ENCODE measurements at places on chromosomes 6 and 20.
A peak's percentile ranks its signal among the peaks of the same experiment; 100 is the strongest.

DNA sequence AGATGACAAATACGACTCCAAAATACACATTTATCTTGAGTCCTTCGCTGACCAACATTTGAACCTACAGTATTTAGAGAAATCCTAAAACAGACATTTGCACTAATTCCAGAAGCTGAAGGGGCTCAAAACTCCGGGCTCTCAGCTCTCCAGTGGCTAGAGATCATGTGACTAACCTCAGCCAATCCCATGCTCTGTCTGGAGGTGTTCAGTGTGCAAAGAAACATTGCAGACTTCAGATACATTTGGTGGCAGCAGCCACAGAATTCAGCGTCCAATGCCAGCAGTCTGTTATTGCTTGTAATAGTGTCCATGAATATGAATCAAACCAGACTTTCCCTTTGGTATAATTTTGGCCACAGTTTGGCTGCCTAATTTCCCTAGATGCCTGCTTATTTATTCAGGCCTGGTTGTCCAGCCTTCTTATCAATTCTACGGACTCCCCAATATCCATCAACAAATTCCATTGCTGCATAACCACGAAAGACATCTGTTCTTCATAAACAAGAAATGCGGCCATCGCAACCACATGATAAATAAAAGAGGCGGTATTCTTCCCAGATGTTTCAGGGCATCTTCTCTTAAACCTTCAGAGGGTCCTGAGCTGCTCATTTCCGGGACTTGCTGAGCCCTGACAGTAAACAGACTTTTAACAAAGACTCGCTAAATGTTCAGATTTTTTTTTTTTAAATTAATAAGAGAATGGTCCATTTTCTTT lies 14.5 kb upstream of the CYP24A1 start:
- no peak for DNase-seq

DNA sequence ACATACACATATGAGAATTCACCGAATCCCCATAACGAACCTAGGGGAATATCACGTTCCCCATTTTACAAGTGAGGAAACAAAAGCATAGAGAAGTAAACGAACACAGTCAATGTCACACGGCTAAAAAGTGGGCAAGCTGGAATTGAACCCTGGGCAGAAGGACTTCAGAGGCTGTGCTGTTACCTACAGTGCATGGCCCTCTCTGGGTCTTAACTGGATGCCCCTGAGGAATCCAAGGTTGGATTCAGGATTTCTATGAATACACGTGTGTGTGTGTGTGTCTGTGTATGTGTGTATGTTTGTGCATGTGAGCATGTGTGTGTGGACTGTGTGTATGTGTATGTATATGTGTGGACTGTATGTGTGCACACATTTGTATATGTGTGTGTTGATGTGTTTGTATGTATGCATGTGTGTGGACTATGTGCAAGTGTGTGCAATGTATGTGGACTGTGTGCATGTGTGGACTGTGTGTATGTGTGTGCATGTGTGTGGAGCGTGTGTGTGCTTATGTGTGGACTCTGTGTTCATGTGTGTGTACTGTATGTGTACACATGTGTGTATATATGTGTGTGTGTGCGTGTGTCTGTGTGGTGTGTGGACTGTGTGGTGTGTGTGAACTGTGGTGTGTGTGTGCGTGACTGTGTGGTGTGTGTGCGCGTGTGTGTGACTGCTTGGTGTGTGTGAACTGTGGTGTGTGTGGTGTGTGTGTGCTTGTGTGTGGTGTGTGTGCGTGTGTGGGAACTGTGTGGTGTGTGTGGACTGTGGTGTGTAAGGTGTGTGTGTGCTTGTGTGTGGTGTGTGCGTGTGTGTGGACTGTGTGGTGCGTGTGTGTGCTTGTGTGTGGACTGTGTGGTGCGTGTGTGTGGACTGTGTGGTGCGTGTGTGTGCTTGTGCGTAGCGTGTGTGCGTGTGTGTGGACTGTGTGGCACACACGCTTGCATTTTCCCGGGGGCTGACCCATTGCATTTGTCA lies 49.0 kb downstream of the HNF4A start:
- no peak for DNase-seq

DNA sequence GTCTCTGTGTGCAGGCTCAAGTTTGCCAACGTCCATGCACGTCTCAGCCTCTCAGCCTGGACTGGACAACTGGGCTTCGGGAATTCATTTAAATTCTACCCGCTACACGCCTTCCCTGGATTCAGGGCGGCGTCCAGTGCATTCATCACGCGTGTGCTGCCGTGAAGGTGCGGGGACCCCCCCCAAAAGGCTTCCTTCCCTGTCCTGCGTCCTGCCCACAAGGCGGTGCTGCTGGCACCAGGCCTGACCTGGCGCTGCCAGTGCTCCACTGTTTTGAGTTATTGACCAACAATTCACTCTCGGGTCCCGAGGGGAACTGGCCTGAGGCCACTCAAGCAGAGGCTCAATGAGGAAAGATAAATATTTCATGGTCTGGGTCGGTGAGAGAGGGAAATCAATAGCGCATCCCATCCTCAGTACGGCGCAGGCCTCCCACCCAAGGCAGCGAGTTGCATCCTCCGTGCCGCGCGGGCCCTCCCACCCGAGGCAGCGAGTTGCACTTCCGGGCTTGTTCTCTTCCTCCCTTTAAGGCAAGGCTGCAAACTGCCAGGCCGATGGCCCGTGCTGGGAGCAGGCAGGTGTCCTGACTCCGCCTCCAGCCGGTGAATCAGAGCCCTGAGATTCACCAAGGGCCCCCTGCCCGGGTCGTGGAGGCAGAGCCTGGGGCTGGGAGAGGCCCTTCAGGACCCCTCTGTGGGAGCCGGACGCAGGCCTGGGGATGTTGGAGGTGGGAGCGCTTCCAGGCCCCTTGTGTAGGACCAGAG lies 22.8 kb upstream of the BHLHE23 start:
- DNase-seq, result no peak

- no peak for DNase-seq
These were observed 8.7 kb downstream of the SNX21 start for GRCh38 chr20:45842169-45842812.

- no peak for DNase-seq
These were observed 54.2 kb upstream of the FAM83D start for GRCh38 chr20:38872036-38872435.

DNA sequence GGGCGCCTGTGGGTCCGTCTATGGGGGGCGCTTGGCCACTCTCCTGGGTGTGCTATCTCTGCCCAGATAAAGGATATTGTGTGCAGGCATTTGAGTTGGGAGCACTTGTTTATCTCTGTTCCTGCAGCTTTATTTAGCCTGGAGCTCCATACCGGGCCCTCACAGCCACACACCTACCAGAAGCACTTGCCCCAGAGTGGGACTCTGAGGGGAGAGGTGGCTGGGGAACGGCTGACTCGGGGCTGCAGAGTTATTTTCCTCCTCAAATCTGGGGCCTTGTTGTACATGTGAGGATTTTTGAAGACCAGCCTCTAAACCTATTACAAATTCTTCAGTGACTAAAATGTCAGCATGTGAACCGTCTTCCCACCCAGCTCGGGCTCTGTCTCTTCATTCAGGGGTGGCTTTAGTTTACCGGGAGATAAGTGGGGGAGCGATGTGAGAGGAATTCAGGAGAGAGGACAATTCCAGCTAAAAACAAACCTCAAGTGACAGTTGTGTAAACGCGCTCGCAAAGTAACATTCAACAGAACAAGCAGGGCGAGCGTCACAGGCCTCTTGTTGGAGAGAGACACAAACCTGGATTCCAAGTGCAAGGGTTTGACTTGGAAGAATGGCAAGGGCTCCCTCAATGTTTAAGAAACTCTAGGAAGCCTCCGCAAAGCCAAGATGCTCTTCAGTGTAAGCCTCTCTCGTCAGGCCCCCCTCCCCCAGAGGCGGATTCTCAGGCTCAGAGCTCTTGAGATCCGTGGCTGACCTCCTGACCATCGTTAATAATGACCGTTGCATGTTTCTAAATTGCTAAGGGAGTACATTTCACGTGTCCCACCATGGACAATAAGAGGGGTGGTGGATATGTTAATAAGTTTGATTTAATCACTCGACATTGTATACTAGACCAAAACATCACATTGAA lies 548.9 kb downstream of the QKI start:
- no peak for DNase-seq

GRCh38 chr6:110662490-110663211 lies 152.6 kb downstream of the CDK19 start:
- DNase-seq, result no peak

DNA sequence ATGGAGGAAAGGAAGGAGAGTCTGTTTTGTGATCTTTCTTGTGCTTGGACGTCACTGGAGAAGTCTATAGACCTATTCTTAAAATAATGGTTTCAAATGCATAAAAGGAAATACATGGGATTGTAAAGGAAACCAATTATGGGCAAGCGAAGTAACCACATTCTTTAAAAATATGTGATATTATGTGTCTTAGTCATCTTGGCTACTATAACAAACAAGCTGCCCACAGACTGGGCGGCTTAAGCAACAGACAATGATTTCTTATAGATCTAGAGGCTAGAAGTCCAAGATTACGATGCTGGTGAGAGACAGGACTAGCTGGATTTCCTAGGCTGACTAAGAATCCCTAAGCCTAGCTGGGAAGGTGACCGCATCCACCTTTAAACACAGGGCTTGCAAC lies 49.4 kb upstream of the CD83 start:
- no peak for DNase-seq

- peak; percentile 12 for DNase-seq
These were observed 91.4 kb downstream of the CEBPB start for GRCh38 chr20:50281831-50282591.

DNA sequence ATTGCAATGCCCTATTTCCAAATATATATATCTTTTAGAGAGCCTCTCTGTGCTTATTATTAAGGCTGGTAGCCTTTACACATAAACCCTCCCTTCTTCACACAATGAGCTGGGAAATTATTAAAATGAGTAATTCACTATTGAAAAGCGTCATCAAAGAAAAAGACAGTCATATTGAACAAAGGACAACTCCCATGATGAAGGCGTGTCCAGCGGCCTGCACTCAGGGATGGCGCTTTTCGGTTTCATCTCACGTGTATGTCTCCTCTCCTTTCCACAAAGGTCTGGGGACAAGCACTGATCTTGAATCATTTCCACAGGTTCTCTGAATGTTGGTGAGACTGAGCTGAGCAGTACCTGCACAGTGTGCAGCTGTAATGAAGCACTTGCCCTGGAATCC lies 3.5 kb downstream of the SERPINB9 start:
- no peak for DNase-seq

DNA sequence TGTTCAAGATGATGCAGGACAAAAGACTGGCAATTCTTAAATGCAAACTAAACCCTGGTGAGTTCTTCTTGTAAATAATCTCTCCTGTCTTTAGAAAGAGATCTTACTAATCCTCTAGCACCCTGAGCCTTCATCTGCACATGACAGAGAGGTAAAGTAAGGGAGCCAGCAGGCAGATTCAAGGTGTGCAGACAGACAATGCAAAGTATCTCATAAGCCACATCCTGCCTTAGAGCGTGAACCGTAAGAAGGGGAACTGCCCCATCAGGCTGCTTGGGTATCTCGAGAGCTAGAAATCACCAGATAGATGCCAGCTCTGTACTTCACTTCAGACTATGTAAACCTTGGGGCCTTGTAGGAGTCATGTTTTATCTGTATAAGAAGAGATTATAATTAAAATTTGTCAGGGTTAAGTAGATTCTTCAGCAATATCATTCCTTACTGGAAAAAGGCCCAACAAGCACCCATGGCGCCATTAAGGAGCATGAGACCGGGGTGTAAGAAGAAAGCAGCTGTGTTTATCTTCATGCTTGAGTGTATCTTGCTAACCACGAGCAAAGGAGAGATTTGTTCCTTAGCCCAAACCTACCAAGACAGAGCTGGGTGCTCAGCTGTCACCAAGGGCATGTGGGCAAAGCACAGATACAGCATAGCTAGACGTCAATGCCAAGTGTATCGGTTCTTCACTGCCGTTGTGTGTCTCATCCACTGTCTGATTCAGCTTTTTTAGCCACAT lies 24.4 kb downstream of the CNR1 start:
- DNase-seq, result no peak

DNA sequence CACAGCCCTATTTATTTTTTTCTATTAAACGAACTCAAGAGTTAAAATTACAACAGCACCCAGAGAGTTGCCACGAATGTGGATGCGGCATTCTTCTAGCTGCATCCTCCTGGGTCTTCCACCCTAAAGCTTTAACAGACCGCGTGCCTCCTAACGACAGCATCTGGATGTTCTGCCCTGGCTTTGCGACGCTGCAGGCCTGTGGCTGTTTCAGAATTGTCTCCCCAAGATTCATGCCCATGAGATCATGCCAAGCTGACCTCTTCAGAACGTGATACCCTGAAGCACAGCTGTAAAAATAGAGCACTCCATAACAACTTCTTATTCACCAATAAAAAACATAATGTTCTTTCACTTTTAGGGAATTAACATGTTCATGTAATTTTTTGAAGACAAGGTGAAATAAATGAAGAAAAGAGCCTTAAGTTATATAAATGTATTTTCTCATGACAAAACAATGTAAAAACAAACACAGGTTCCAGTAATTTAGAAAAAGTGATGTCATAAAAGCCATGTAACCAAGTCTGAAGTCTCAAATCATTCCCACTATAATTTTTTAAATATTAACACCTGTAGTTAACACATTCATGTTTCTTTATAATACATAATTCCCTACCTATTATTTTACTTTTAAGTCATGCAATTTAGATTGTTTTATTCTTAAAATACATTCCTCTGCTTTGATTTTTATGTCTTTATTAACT lies 26.5 kb downstream of the HIVEP2 start:
- DNase-seq, result no peak

GRCh38 chr20:17504066-17504897 lies 26.9 kb downstream of the BFSP1 start:
- DNase-seq, result no peak

DNA sequence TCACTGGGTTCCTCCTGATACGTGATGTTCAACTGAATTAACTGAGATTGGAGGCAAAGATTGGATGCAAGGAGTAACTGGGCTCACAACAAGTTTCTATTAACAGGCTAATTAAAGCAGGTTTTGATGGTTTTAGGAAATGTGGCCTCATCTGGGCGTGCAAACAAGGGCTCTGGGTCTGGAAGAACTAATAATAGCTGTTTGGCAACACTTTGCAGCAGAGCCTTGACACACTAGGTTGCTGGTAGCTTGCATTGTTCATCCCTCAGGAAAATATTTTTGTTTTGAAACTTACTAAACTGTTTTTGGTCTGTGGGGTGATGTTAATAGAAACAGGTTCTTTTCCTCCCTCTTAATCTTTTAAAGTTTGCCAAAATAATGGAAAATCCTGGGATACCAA lies 117.2 kb upstream of the CD93 start:
- DNase-seq, result no peak

DNA sequence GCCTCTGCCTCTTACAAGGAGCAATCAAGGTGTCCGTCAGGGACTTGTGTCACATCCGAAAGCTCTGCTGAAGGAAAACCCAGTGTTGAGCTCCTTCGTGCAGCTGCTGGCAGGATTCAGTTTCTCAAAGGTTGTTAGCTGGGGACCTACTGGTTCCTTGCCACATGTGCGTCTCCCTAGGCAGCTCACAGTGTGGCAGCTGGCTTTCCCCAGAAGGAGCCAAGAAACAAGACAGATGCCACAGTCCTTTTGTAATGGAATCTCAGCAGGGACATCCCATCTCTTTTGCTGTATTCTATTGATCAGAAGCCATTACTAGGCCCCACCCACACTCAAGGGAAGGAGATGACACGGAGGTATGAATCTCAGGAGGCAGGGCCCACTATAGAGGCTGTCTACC lies 488.8 kb downstream of the CD83 start:
- DNase-seq, result no peak

Measured in neural crest cell (in vitro differentiated cells).